ENCODE measurements at places on chromosomes 4 and X.

GRCh38 chr4:185469580-185470154, 1.9 kb downstream of the CCDC110 start:
- no peak for DNase-seq

DNA sequence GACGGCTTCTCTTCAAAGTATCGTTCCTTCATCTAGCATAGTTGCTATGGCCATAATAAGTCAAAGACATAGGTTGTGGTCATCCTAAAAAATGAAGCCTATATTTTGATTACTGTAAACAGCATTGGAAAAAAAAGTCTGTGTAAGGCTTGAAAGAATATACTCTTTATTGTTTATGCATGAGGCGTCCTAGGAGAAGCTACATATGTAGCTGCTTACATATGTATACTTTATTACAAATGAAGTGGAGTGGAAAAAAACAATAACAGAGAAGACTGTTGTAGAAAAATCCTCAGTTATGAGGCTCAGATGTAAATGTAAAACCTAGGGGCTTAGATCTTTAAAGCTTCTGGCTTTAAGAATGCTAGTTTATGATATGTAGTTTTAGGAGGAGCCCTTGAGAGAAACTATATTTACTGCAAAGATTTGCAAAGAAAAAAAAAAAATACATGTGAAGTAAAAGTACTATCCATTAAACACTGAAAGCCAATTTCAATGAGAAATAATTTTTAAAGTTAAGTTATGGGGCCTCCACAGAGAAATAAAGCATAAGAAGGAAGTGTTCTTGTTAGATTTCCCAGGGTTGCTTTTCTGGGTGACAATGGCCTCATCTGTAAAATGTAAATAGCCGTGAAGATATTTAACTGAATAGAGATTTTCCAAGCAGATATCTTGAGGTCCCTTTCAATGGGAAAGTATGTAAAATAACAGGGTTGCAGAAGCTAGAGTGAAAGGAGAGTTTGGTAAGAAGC, 598.2 kb downstream of the TRIML1 start:
- no peak for DNase-seq

GRCh38 chr4:83731609-83732008, 195.7 kb downstream of the GPAT3 start:
- no peak for DNase-seq

GRCh38 chr4:4269331-4269731, 20.6 kb downstream of the LYAR start:
- no peak for DNase-seq

GRCh38 chrX:115561605-115562479, 868 bp downstream of the PLS3 start:
- peak; percentile 62 for DNase-seq

- DNase-seq: peak; percentile 62
Observed at GRCh38 chr4:104870495-104871233, 276.0 kb upstream of the TET2 start.

DNA sequence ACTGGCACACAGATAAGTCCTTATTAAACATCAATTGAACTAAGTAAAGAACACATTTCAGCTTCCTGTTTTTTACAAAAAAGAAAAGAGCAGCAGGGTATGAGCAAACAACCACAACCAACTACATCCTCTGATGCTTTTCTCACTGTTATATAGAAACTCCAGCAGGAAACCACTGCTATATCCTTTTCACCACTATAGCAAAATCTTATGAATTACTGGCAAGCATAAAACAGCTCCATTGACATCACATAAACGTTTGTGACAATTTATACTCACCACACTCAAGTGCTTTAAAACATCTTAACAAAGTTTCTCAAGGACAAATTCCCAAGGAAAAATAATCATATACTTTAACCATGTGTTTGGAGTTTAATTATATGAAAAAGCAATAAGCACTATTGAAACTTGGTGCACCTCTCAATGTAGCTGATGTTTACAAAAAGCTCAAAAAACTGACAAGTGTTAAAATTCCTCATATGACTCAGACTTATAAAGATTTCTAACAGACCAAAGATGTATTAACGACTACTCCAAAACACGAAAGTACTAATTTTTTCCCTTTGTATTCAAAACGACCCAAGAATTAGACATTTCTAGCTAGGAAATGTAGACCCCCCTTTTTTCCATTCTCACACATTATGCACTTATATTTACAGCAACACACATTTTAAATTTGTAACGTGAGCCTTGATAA, 12.9 kb downstream of the GPRIN3 start:
- DNase-seq: peak; percentile 57

- DNase-seq: peak; percentile 69
Observed at GRCh38 chrX:103533511-103534216, 14.4 kb upstream of the RAB40A start.

- no peak for DNase-seq
Observed at GRCh38 chr4:16270454-16271328, 44.4 kb upstream of the TAPT1 start.

- DNase-seq: no peak
Observed at GRCh38 chr4:24279469-24279868, 304.9 kb downstream of the DHX15 start.

GRCh38 chr4:173418639-173419038, 19.7 kb upstream of the SCRG1 start:
- no peak for DNase-seq

DNA sequence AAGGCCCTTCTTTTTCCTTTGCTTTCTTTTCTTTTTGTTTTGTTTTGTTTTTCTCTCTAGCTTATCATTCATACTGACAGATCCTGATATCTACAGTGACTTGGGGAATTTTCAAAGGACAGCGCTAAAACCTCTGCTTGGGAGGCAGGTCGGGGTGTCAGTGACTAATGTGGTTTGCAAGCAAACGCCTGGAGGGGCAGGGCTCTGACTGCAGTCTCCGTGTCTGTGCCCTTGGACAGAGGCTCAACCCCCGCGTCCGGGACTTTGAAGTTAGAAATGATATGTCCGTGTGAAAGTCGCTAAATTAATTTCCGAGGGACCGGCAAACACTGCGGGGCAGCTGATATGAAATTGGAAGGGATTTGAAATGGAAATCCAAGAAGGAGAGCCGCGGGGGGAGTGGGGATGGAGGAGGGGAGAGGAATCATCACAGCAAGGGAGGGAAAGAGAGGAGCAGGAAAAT, 312.4 kb downstream of the DHRSX start:
- DNase-seq: no peak

GRCh38 chr4:144575181-144575580, 70.8 kb upstream of the HHIP start:
- peak; percentile 40 for DNase-seq

DNA sequence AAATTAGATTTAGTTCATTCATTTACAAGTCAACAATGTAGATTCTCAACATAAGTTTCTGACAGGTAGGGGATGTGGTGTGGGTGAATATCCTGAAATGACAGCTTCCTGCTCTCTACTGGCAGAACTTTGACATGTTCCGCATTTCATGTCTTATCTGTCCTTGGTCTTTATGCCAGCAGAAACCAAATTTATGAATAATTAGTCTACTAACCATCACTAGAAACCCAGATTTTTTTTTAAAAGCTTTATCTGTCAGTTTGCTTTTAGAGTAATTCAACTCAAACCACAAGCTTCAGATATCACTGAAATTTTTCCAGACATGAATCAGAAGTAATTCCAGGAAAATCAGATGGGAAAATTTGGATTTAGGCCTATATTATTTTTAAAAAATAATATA, 17.9 kb downstream of the COQ2 start:
- peak; percentile 72 for DNase-seq

GRCh38 chr4:138399081-138399480, 156.9 kb upstream of the SLC7A11 start:
- DNase-seq: no peak

DNA sequence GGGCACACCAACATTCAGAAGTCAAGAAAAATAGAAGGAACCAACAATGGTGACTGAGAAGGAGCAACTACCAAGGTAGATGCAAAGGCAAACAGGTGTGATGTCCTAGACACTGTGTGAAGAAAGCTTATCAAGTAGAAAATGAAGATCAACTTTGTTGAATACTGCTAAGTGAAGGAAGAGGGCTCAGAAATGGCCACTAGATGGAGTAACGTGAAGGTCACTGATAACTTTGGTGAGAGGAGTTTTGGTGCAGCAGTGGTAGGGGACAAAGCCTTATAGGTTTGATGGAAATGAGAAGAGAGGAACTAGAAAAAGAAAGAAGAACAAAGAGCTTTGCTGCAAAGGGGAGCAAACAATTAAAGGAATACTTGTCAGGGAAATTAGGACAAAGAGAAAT, 23.5 kb downstream of the OTC start:
- peak; percentile 12 for DNase-seq

DNA sequence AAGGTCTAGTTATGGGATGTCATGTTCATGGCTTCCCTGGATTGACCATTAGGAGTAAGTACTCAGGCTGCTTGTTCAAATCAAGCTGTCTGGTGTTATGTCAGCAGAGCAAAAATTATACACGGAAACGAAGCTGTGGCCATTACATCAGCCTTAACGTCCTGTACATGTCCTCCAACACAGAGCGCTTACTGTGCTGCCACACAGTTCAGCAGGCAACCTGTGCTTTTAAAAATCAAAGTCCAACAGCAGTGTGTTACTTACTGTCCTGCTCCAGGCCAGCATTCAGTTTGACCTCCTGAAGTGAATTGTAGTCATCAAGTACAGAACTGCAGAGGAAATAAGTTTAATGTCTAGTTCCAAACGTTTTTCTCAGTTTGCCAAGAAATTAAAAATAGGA, 46.0 kb downstream of the KLHL34 start:
- DNase-seq: no peak

- no peak for DNase-seq
Observed at GRCh38 chr4:41969671-41970070, 11.9 kb upstream of the DCAF4L1 start.
